ENCODE measurements at places on chromosomes 5 and 9.

DNA sequence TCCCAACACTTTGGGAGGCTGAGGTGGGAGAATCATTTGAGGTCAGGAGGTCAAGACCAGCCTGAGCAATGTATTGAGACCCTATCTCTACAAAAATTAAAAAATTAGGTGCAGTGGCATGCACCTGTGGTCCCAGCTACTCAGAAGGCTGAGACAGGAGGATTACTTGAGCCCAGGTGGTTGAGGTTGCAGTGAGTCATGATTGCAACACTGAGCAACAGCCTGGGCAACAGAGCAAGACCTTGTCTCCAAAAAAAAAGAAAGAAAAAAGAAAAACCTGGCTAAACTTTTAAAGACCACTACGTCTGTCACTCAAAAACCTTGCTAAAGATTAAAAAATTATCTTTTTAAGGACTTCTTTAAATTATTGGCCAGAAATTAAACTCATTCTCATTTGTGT lies 59.8 kb upstream of the ABCA1 start:
- no peak for DNase-seq

GRCh38 chr5:10111571-10111970 lies 138.1 kb downstream of the ATPSCKMT start:
- DNase-seq = no peak

DNA sequence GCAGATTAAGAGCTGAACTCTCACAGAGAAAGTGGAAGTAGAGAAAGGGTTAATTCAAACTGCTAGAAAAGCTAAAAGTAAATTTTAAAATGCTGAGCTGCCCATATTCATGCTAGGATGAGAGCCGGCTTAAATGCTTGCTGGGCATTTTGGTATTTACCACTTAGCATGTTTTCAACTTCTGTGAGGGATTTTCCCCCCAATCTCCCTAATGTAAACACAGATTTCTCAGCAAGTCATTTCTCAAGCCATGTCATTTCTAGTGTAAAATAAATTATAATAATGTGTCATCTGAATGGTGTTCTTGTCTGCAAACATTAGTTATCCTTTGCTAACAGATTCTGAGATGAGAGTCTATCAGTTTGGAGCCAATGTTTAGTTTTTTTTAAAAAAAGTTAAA lies 22.3 kb downstream of the RPS23 start:
- DNase-seq = no peak

DNA sequence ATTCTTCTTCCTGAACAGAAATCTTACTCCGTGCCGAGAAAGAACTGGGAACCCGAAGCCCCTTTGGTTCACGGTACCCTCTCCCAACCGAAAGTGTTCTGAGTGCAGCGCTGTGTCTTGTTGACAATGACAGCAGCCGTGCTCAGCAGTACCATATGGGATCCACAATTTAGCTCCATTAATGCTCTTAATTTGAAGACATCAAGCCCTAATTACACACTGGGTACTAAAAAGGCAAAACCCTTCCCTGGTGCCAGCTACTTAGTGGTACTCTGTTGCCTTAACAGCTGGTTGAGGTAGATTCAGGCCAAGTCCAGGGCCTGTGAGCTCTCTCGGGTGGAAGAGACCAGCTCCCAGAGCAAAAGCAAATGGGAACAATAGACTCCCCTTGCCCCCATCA lies 24.5 kb downstream of the DDX31 start:
- DNase-seq = no peak

GRCh38 chr9:135565141-135565628 lies 3.6 kb downstream of the PAEP start:
- no peak for DNase-seq

DNA sequence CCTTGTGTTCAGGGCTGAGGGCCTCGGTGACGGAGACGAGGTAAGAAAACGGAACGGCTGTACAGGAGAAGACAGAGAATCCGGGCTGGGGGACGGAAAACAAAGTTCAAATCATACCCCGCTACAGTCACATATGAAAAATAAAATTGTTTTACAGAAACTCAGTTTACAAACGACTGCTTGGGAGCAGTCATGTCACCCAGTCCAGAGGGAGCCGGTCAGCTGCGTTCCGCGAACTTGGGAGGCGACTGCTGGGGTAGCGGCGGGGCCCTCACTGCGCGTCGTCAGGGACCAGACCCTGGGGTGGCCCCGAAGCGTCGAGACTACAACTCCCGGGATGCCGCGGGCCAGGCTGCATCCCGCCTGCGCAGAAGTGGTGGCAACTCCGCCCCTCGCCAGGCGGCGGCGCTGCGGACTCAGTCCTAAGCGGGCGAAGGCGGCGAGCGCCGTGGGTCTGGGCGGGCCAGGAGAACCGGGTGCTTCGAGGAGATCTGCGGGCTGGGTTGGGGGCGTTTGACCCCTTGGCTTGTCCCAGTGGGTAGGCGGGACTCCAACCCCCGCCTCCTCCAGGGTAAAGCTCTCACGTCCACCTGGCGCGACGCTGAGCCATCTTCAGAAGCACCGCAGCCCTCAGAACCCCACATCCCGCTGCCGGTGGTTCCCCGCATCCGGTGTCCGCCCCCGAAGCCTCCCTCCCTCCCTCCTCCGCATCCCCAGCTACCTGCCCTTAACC lies 4.0 kb downstream of the SIT1 start:
- peak; percentile 91 for DNase-seq

DNA sequence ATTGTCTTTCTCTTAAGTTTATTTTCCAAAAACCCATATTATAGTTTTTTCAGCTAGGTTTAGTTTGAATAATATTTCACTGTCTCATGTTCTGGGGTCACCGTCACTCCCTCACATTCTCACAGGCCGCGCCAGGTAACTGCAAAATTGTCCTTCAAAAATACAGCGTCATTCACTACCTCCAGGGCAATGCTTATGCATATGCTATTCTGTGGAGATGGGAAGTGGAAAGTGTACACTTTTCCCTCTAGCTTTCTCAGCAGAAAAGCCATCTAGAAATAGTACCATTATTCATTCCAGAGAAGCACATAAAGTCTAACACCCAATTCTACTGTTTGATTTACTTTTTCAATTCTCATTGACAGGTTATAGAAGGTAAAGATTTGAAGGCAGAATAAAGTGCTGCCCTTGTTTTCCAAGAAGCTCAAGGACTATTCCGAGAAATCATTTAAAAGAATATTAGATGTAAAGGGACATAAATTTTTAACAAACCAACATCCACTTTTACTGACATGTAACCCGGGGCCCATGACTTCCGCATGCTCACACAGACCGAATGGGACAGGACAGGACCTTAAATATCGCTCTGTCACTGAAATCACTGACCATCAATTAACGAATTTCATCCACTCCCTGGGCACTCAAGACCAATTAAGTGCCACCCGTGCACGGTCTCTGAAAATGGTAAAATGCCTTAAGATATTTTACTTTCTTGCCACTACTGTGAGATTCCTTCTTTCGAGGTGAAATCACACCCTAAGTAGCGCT lies 720 bp downstream of the NUDT12 start:
- peak; percentile 1 for DNase-seq

DNA sequence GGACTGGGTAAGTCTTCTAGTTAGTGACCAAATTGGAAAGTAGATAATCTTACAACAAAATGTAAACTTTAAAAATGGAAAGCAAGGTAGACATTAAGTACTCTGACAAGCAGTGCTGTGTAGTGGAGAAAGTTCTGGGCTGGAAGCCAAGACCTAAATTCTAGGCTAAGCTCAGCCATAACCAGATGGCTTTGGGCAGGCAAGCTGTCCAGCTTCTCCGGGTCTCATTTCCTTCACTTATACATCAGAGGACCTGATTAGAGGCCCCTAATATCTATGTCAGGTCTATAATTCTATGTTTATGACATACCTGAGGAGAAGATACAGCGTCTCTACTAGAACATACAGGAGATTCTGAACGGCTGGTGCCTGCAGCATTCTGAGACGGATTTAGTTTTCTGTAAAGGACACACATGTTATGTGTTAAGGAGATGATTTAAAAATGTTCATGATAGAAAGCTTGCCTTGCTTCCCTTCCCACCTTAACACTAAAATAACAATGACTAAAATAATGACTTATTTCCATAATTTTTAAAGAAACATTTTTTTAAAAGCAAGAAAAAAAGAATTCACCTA lies 61.2 kb downstream of the ELL2 start:
- DNase-seq = no peak

GRCh38 chr9:136531904-136532798 lies 13.7 kb downstream of the NOTCH1 start:
- DNase-seq = no peak

DNA sequence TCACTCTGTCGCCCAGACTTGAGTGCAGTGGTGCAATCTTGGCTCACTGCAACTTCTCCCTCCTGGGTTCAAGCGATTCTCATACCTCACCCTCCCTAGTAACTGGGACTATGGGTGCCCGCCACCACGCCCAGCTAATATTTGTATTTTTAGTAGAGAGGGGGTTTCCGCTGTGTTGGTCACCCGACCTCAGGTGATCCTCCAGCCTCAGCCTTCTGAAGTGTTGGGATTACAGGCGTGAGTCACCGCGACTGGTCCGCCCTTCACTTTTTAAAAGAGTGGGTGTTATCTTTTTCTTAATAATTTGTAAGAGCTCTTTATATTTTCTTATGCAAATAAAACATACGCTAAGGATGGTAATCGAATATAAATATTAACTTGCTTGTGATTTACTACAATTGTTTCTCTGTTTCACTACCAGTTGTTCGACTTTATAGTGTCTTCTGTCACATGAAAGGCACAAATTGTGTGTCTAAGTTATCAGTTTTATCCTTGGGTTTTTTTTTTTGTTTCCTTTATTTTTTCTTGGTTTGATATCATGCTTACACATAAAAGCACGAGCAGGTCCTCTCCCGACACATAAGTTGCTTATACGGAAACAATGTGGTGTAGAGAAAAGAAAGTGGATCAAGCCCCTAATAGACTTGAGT lies 1.9 kb upstream of the GPBP1 start:
- peak; percentile 54 for DNase-seq

- DNase-seq = no peak
Observed at GRCh38 chr5:113546703-113547183, 33.2 kb downstream of the YTHDC2 start.

DNA sequence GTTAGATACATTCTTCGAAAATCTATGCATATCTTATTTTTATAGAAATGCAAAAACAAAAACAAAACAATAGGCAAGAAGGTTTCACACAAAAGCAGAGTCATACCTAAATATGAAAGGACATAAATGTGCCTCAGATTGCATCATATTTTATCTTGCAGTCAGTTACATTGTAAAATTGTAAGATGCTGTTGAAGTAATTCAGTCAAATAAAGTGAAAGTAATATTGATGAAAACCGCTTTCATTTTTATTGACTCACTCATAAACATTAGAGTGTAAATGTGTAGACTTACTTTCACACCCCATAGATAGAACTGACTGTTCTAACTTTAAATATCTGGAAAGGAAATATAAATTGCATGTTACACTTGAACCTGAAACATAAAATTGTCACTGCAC lies 931.5 kb upstream of the NUDT12 start:
- no peak for DNase-seq

- DNase-seq = no peak
Observed at GRCh38 chr9:95107001-95107749, 210.3 kb downstream of the FANCC start.

- no peak for DNase-seq
Observed at GRCh38 chr5:143359869-143360268, 43.6 kb downstream of the NR3C1 start.

GRCh38 chr5:111927191-111927590 lies 170.2 kb upstream of the NREP start:
- DNase-seq = no peak

DNA sequence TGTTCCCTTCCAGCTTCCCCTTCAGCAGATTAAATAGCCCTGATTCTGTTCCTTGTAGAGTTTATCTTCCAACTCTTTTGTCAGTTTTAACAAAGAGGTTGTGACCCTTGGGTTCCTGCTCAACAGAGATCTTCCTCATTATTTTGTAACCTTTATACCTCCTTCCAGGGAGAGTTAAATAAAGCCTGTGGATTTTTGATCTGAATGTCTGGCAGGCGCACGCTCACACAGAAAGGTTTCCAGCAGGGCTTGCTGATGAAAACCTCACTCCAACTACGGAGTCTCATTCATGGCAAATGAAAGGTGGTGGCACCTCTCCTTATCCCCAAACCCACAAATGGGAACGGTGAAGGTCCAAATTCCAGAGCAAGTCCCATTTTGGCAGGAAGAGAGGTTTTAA lies 129.0 kb downstream of the SREK1 start:
- no peak for DNase-seq

DNA sequence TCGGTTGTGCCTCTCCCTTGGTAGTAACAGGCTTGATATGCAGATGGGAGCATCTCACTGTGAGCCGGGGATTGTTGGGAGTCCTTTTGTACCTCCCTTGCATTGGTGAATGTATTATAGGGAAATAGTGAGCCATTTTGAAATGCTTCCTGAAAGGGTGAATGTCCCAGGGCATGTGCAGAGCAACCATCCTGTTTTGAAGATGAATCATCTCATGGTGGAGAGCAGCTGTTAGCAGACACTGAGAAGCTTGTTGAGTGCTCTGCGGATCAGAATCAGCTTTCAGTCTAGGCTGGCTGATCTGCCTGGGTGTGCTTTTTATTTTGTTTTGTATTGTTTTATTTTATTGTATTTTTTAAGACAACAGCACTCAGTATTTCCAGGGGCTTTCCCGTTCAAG lies 29.7 kb downstream of the SLC36A1 start:
- no peak for DNase-seq

DNA sequence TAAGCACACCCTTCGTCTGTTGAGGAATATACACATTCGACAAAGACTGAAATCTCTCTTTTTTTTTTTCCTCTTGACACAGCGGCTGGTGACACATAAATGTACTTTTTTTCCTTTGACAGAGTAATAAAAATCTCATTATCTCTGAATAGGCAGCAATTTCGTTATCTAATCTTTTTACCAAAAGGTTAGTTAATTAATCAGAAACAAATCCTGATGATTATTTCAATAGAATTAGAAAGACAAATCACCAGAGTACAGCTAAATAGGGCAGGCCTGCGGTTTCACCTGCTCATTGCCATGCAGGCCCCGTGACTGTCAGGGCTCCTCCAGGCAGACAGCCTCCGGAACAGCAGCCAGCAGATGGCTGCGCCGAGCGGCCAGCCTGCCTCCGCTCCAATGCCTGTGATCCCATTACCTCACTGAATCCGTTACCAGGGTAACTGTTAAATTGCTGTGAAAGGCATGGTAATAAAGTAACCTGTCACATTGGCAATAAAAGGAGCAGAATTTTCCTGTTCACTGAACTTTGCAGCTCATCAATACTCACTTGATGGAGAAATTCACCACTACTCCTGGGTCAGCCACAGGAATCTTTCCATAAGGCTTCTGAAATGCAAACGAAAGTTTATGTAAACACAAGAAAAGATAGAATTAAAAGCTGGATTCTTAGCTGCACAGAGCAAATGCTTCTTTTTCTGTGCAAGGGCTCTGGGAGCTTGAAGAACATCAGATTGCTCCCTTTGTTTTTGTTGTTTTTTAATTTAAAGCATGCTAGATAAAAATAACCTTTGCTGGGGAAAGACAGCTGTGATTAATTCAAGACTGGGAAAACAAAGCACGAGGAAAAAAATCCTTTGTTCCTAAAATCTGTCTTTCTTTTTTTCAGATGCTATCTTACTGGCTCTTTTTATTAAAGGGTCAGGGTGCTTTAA lies 666.4 kb upstream of the ZNF608 start:
- no peak for DNase-seq

Data from activated CD4-positive, alpha-beta T cell treated with anti-CD3 and anti-CD28 coated beads, Interleukin-2, amount 50 U/mL, for 48 hours (primary cell).